ENCODE measurements at places on chromosomes 11 and 22.

- no peak for DNase-seq
Observed at GRCh38 chr11:125941267-125941618, 4.6 kb upstream of the VSIG10L2 start.

GRCh38 chr11:61482513-61482912 is 26.0 kb upstream of the LRRC10B start:
- no peak for DNase-seq

GRCh38 chr11:75782540-75783263 is 14.1 kb downstream of the DGAT2 start:
- DNase-seq: no peak

DNA sequence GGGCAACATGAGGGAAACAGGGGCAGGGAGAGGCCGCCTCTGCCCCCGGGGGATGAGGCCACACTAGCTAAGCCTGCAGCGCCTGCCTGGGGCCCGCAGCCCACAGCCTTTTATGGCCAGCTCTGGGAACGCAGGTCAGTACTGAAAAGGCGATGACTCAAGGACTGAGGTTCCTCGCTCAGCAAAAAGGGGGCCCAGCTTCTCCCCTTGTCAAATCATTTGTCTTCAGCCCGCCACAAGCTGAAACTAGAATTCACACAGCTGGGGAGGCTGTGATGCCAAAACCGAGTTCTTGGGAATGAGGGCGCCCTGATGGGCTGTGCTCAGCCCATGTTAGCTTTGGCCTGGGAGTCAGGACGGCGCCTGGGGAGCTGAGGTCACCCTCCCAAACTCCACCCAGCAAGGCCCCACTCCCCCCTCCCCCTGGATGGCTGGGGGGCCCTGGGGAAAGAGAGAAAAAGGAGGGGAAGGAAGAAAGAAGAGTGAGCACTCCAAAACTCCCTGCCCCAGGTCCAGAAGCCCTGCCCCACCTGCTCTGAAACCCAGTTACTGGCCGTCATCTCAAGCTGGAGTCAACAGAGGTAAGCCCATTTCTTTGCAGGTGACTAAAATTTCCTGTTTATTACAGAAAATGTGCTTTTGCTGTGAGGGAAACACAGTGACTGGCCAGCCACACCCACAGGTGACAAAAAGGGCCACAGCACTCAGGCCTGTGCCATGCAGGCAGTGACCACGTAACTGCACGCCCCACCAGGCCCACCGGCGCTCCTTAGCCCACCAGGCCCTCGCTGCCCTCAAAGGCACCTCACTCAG is 13.7 kb downstream of the EHD1 start:
- DNase-seq: peak; percentile 75

DNA sequence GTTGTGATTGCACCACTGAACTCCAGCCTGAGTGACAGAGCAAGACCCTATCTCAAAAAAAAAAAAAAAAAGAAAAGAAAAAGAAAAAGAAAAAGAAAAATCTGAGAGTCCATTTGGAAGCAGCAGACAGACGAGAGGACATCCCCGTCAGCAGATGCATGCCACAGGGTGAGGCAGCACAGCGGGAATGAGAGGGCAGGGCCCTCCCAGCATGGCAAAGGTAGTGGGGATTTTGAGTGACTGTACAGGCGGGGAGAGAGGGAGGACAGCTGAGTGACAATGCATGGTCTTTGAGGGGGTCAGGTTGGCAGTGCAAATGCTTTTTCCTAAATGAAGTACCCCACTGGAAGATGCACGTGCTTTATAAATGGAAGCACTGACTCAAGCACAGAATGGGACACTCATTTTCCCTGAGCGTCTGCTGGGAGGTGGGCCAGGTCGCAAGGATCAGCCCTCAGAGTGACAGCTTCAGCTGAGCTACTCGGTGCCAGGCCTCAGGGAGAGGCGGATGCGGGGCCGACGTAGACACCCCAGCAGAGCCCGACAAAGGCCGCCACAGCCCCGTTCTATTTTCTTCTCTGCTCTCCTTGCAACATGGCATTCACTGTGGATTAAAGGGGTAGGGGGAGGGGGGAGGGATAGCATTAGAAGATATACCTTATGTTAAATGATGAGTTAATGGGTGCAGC is 113.5 kb downstream of the SHANK2 start:
- DNase-seq: no peak

- DNase-seq: peak; percentile 63
Observed at GRCh38 chr11:118290923-118291322, 13.6 kb upstream of the CD3E start.

DNA sequence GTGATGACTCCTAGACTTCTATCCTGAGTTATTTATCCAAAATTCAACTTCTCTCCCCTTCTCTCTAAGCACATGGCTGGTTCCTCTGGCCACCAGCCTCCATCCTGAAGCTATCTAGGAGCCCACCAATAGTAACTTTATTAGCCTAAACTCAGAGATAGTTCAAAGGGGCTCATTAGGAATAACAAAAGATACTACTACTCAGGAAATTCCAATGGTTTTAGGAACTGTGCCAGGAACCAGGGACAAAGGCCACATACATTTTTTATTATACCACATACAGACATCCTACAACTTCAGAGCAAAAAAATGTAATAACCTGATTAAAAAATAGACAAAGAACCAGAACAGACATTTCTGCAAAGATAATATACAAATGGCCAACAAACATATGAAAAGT is 27.9 kb downstream of the SLC25A17 start:
- DNase-seq: no peak

Data from mammary epithelial cell (primary cell).